A549 treated with Mapracorat at 1 μM for 4 hours (cell line): ENCODE measurements at places on chromosomes 7 and 10. TPM values are rescaled to one million over a fixed set of nuclear protein-coding genes. Genes with fewer than 3 reads are reported as not detected.

Gene ACADSB
- 7.0 to 9.2 TPM (median 7.8 TPM) in 5 replicates for total RNA-seq

Gene LBX1
- not detected in 5 replicates for total RNA-seq

Gene FEZF1
- total RNA-seq: not detected in 5 replicates

Gene SPAM1
- not detected in 5 replicates for total RNA-seq

Gene MOGAT3
- total RNA-seq: not detected in 5 replicates

Gene PGAM2
- total RNA-seq: not detected in 5 replicates
